ENCODE measurements at places on chromosomes 12 and 14.

- no peak for DNase-seq
Measured at GRCh38 chr14:106877517-106877916, 1351.1 kb downstream of the TMEM121 start.

- DNase-seq, result no peak
Measured at GRCh38 chr14:82796086-82796485, 1262.4 kb upstream of the SEL1L start.

GRCh38 chr12:121279071-121279375 lies 17.5 kb downstream of the CAMKK2 start:
- no peak for DNase-seq

- no peak for DNase-seq
Measured at GRCh38 chr12:79552192-79552591, 138.6 kb downstream of the PAWR start.

DNA sequence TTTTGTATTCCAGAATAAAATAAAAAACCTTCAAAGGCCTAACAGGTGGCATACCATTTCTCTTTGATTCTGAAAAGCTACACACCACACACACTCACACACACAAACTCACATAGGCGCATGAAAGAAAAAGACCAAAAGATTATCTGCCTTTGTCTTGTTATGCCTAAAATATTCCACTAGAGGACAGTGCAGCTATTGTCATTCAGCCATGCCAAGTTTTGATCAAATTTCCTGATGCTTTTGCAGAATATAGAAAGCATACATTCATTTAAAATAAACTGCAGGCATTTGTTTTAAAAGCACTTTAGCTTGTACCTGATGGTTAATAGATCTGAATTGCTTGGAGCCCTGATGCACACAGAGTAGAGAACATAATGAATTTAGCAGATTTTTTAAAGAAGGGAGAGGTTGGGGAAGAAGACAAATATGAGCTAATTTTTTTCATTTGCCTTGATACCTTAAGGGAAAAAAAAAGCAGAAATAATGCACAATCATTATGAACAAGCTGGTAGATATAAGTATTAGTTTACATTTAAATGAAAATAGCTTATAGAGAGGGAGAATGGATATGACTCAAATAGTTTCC lies 1766.9 kb upstream of the SEL1L start:
- no peak for DNase-seq

GRCh38 chr12:252636-253035 lies 10.0 kb downstream of the SLC6A13 start:
- DNase-seq, result no peak

Data from glutamatergic neuron (in vitro differentiated cells).